Bladder microvascular endothelial cell (primary cell): ENCODE measurements at places on chromosomes 2 and 18. TPM values are rescaled to one million over a fixed set of nuclear protein-coding genes. Genes with fewer than 3 reads are reported as not detected.

The SPIRE1 gene
- total RNA-seq = 12.8 and 20.1 TPM in 2 replicates

The PLCD4 gene
- 0.32 and 1.5 TPM in 2 replicates for total RNA-seq

The ABCG8 gene
- total RNA-seq = not detected in 2 replicates

The RGPD3 gene
- total RNA-seq = under 0.01 and 0.19 TPM in 2 replicates

The SLC35G4 gene
- not detected in 2 replicates for total RNA-seq

The KATNAL2 gene
- total RNA-seq = 0.76 and 1.5 TPM in 2 replicates

The SLC16A14 gene
- 0.06 and 0.32 TPM in 2 replicates for total RNA-seq

The OTOF gene
- 11.8 and 87.4 TPM in 2 replicates for total RNA-seq

The SPP2 gene
- total RNA-seq = not detected in 2 replicates

The EEF1B2 gene
- total RNA-seq = 480 and 604 TPM in 2 replicates

The OSBPL6 gene
- 0.65 and 13.4 TPM in 2 replicates for total RNA-seq

The LRP2 gene
- total RNA-seq = not detected in 2 replicates
